ENCODE measurements at places on chromosomes 1 and 21. TPM values are rescaled to one million over a fixed set of nuclear protein-coding genes. Genes with fewer than 3 reads are reported as not detected.

- DNase-seq, result peak; percentile 56
- no peaks in the 10 kb centered on the region for H3K4me1 ChIP-seq
- no peaks in the 10 kb centered on the region for H3K36me3 ChIP-seq
- H3K27ac ChIP-seq, result no peak overlapping the region
- H3K4me3 ChIP-seq, result no peak overlapping the region
Measured at GRCh38 chr1:228351850-228352249, 54.8 kb downstream of the TRIM11 start.

GRCh38 chr1:237444120-237444790 lies 402.3 kb downstream of the RYR2 start:
- H3K4me1 ChIP-seq, result no peaks in the 10 kb centered on the region
- no peak for DNase-seq
- no peaks in the 10 kb centered on the region for H3K27me3 ChIP-seq

The PAPPA2 gene
- total RNA-seq, result not detected

- peaks cover 57% of the 10 kb centered on the region for H3K27me3 ChIP-seq
- no peak overlapping the region for H3K27ac ChIP-seq
- DNase-seq, result no peak
Measured at GRCh38 chr21:42595283-42596187, 57.9 kb upstream of the PDE9A start.

DNA sequence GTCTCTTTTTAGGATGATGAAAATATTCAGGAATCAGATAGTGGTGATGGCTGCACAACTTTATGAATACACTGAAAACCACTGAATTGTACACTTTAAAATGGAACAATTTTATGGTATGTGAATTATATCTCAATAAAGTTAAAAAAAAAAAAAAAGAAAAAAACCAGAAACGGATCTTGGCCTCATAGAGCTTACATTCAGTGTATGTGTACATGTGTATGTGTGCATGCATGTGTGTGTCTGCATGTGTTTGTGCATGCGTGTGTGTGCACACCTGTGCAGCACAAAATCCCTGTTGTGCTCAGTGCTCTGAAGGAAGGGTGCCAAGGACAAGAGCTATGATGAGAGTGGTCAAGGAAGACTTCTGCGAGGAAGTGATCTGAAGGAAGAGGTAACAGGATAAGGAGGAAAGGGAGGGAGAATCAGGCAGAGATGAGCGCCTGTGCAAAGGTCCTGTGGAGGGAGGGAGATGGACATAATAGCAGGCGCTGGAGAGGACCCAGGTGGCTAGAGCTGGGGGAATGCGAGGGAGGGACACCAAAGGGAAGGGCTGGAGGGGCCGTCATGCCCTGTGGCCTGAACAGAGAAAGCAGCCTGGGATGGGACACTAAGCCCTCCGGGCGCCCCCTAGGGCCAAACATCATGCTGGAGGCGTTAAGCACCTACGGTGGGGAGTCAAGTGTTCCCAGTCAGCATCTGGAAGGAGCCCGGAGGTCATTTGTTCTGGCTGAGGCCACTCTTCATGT lies 25.2 kb downstream of the NKAIN1 start:
- no peak overlapping the region for H3K27ac ChIP-seq
- H3K4me1 ChIP-seq, result peaks cover 10% of the 10 kb centered on the region
- no peak for DNase-seq
- no peaks in the 10 kb centered on the region for H3K36me3 ChIP-seq
- no peak overlapping the region for H3K4me3 ChIP-seq

GRCh38 chr1:93623875-93624274 lies 57.8 kb downstream of the BCAR3 start:
- H3K4me3 ChIP-seq, result no peak overlapping the region
- H3K36me3 ChIP-seq, result peaks cover 2% of the 10 kb centered on the region
- no peak for DNase-seq
- no peaks in the 10 kb centered on the region for H3K27me3 ChIP-seq
- peaks cover 10% of the 10 kb centered on the region for H3K4me1 ChIP-seq

The PRKACB gene
- 11.1 TPM for total RNA-seq

The MTX1 gene
- 17.7 TPM for total RNA-seq

GRCh38 chr1:47434051-47434842 lies 3.6 kb upstream of the FOXD2 start:
- no peak overlapping the region for H3K27ac ChIP-seq
- H3K36me3 ChIP-seq, result no peaks in the 10 kb centered on the region
- peak; percentile 70 for DNase-seq
- H3K4me3 ChIP-seq, result peak overlapping the region; percentile 37

DNA sequence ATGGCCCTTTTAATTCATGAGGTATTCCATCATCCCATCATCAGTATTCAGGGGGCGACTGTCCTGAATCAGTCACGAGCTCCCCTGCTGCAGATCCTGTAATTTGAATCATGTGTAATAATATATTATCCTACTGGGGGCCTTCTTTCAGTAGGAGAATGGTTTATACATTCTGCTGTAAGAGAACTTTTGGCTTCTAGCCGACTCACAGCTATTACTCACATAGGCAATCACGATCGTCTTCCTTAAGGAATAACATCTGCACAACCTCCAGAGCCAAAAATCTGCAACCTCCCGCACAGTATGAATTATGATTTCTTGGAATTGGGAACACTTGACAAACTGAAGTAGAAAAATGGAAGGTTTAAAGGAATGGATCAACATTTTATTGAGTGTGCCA lies 343.0 kb downstream of the USP25 start:
- H3K36me3 ChIP-seq, result no peaks in the 10 kb centered on the region
- no peak for DNase-seq
- H3K4me1 ChIP-seq, result no peaks in the 10 kb centered on the region

The NBPF11 gene
- 2.5 TPM for total RNA-seq

DNA sequence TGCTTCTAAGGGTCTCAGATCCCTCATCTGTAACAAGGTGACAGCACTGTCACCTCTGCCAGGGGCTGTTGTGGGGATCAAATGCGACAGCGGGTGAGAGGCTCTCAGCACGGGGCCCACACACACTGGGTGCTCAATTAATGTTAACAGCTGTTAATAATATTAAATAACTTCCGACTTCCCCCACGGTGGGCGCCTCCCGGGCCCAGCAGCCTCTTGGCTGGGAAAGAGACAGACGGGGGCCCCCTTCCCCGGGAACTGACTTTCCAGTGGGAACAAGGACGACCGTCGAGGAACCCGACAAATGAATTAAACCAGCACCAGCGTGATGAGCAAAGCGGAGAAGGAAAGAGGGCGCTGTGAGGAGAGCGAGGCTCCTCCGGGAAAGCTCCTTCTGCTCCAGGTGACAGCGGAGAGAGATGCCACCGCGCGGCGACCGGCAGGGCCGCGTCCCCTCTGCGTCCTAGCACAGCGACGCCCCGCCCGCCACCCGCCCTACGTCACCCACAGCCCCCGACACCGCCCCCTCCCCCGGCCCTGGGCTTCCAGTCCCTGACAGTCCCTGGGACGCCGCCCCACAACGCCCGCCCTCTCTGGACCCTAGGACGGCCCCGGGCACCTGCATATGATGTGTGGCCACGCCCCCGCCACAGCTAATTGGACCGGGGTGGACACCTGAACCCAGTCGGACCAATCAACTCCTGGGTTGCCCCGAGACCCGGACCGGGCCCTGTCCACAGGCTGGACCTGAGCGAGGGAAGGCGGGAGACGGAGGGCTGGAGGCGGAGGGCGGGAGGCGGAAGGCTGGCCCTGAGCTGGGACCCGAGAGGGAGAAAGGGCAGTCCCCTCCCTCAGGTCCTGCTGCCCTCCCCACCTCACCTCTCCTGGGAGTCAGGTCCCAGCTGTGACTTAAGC lies 38.2 kb downstream of the MATN1 start:
- no peak overlapping the region for H3K27ac ChIP-seq
- peaks cover 12% of the 10 kb centered on the region for H3K27me3 ChIP-seq
- H3K36me3 ChIP-seq, result no peaks in the 10 kb centered on the region
- no peaks in the 10 kb centered on the region for H3K4me1 ChIP-seq
- peak; percentile 52 for DNase-seq
- H3K4me3 ChIP-seq, result peak overlapping the region; percentile 10

The HES2 gene
- not detected for total RNA-seq

DNA sequence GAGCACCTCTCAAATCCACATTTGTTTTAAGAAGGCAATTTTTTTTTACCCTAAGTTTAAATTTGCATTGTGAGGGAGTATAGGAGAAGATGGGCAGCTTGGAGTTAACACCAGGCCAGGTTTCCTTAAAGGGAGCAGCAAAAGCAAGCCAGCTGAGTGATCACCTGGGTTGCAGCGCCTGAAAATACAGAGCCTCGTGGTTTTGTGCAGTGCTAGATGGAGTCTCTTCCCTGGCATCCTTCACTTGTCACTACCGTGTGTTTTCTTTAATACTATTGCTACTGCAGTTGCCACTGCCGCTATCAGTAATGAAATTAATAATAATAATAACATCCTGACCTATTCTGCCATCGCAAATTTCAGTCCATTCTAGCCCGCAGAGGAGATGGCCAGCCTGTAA lies 35.2 kb upstream of the VAV3 start:
- no peaks in the 10 kb centered on the region for H3K27me3 ChIP-seq
- H3K4me3 ChIP-seq, result no peak overlapping the region
- no peak overlapping the region for H3K27ac ChIP-seq

The RAP1GAP gene
- 0.57 TPM for total RNA-seq

The ZBTB7B gene
- total RNA-seq, result 97.9 TPM

The OR2L5 gene
- total RNA-seq, result not detected

GRCh38 chr21:32348604-32349332 lies 44.0 kb downstream of the URB1 start:
- no peaks in the 10 kb centered on the region for H3K4me1 ChIP-seq
- H3K4me3 ChIP-seq, result no peak overlapping the region
- H3K27me3 ChIP-seq, result no peaks in the 10 kb centered on the region
- no peak overlapping the region for H3K27ac ChIP-seq
- DNase-seq, result no peak

DNA sequence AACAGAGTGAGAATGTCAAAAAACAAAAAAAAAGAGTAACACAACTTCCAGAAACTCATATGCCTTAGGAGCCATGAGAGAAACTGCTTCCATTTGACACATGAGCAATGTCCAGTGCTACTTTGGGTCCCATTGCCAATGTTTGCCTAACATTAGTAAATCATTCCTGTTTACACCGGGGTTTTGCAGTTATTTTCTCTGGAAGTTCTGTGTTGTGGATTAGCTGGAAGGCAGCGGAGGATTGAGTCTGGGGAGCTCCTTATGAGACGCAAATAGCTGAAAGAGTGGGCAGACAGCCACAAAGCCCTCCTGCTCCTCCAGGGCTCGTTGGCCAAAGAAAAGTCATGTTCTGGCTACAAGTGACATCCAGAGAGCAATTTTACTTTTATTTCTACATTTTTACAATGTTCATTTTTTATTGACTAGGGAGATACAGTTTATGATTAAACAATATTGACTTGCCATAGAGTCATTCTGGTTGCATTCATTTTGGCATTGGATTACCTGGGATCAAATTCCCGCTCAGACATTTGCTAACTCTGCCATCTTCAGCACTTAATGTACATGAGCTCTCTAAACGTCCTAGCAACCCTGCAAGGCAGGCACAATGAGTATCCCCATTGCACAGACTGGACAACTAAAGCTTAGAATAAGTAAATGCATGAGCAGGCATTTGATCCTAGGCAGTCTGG lies 66.4 kb upstream of the GALNT2 start:
- no peak overlapping the region for H3K27ac ChIP-seq

The KPRP gene
- total RNA-seq, result 0.17 TPM

GRCh38 chr1:245375789-245376460 lies 221.1 kb downstream of the KIF26B start:
- no peak overlapping the region for H3K4me3 ChIP-seq
- no peaks in the 10 kb centered on the region for H3K4me1 ChIP-seq
- H3K27me3 ChIP-seq, result no peaks in the 10 kb centered on the region
- no peaks in the 10 kb centered on the region for H3K36me3 ChIP-seq
- no peak overlapping the region for H3K27ac ChIP-seq

DNA sequence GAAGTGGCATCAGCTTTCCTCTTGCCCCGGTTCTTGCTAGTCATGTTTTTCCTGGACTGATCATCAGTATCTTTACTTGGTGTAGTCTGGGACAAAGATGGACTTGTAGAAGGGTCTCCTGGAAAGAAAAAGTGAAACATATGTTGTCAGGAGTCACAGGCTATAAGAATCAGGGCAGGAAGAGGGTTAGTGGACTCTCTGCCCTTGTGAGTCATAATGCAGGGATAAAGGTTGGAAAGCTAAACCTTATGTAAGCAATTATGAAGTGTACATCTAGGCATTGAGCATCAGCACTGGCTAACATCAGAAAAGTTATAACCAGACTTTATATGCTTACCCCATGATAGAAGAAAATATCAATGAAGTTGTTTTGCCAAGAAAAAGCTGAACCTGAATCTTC lies 51.2 kb downstream of the XKR8 start:
- no peak overlapping the region for H3K4me3 ChIP-seq
- H3K4me1 ChIP-seq, result no peaks in the 10 kb centered on the region
- H3K27me3 ChIP-seq, result no peaks in the 10 kb centered on the region
- DNase-seq, result no peak

DNA sequence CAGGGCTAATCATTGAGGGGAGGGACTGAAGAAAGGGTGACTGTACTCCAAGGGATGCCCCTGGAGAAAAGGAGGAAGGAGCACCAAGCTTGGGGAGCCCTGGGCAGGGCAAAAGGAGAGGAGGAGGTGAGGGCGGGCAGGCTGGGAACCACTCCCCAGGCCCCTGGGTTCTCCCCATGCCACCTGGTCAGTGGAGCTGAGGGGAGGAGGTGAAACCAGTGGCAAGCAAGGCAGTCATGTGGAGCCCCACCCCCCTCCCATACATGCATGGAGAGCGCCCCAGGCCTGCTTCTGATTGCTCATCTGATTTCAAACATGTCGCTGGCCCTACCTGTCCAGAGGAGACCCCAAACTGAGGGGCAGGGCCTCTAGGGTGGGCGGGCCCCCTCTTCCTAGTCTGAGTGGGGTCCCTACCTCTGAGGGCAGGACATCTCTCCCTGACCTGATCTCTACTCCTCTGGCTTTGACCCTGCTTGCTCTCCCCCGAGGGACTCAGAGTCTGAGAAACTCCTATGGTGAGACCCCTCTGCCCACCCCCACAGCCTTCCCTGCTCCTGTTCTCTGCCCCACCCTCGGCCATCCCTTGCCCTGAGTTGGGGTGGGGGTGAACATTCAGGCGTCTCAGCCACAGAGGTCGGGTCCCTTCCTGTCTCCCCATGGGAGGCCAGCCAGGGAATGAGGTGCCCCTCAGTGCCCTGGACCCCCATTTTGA lies 18.6 kb downstream of the INSRR start:
- H3K4me3 ChIP-seq, result no peak overlapping the region
- DNase-seq, result no peak
- H3K4me1 ChIP-seq, result no peaks in the 10 kb centered on the region
- H3K27me3 ChIP-seq, result peaks cover 14% of the 10 kb centered on the region
- H3K36me3 ChIP-seq, result no peaks in the 10 kb centered on the region
- no peak overlapping the region for H3K27ac ChIP-seq

The JAK1 gene
- total RNA-seq, result 101 TPM

DNA sequence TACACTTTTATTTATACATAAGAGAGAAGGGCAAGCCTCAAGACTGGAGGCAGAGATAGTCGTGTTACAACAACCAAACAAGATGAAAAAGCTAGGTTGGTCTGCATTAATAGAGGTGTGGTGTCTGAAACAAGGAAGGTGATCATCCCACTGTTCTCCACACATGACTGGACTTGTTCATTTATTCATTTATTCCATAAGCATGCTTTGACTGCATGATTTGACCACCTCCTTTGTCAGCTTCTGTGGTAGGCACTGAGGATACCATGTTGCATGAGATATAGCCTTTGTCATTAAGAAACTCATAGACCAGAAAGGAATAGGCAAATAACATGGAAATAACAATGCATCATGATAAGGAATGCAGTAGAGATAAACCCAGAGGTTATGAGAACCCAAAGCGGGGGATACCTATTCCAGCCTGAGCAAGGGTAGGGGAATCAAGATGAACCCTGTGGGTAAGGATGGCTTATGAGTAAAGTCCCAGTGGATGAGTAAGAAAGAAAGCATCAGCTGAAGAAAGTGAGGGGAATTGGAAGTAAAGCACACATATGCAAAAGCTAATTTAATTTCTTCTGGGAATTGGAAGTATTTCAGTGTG lies 173.7 kb upstream of the FGGY start:
- H3K36me3 ChIP-seq, result no peaks in the 10 kb centered on the region
- H3K27me3 ChIP-seq, result no peaks in the 10 kb centered on the region
- H3K4me3 ChIP-seq, result no peak overlapping the region
- no peak for DNase-seq
